ENCODE measurements at places on chromosomes 3 and 15.

DNA sequence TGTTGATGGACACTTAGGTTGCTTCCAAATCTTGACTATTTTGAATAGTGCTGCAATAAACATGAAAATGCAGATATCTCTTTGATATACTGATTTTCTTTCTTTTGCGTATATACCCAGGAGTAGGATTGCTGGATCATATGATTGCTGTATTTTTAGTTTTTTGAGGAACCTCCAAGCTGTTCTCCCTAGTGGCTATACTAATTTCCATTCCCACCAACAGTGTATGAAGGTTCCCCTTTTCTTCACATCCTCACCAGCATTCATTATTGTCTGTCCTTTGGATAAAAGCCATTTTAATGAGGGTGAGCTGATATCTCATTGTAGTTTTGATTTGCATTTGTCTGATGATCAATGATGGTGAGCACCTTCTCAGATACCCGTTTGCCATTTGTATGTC, 12.5 kb downstream of the PATL2 start:
- no peak for DNase-seq

DNA sequence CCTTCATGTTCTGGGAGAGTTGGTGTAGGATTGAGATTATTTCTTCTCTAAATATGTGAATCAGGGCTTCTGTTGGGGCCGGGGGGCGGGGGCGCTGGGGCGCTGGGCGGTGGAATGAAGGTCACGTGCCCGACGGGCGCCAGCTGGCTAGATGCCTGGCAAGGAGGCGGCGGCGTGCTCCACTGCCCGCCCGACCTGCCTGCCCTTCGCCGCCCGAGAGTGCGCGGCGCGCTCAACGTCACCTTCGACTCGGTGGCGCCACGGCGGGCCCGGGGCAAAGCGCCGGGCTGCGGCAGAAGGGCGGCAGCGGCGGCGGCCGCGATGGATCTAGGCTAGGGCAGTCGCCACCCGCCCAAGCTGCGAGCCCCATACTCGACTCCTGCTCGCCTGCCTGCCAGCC, 47.0 kb upstream of the LHFPL4 start:
- no peak for DNase-seq

DNA sequence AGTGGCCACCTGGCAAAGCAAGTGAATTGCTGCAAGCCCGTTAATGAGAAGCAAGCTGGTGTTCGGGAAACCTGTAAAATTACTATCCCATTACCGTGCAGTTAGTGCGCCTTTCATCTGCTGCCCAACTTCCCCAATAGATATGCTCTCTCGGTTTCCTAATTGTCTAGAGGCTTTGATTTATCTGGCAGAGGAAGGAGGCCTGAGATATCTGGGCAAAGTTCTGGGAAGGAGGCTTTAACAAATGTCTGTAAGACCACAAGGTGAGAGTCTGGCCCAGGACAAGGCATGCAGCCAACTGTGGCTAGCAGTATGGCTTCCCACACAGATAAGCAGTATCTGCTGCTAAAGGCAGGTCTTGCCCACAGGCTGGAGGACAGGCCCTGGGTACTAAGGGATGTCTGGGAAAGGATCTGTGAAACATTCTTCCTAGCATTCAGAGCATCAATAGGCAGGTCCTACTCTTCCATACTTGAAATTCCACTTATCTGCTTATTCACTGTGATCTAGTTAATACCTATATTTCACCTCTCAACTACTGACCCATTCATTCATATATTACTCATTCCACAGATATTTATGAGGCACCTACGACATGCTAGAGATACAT, 130.0 kb upstream of the SLC2A2 start:
- DNase-seq = no peak

GRCh38 chr3:74173090-74173489, 441.4 kb downstream of the CNTN3 start:
- DNase-seq = no peak

DNA sequence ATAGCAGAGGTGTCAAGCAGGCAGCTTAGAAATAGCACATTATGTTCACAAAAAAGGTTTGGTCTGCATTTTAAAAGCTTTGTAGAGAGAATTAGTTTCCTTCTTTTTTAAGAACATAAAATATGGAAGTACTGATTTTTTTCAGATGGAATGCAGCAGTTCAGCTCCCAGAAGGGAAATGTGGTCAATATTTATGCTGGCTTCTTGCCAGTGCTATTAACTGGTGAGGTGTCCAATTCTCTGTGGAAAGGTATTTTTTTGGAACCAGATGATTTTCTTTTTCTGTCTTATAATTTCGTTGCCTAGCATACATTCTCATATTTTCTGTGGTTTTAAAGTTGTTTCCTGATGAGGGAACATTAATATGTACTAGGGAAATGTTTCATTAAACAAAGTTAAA, 211.4 kb upstream of the ZNF385D start:
- DNase-seq = no peak

DNA sequence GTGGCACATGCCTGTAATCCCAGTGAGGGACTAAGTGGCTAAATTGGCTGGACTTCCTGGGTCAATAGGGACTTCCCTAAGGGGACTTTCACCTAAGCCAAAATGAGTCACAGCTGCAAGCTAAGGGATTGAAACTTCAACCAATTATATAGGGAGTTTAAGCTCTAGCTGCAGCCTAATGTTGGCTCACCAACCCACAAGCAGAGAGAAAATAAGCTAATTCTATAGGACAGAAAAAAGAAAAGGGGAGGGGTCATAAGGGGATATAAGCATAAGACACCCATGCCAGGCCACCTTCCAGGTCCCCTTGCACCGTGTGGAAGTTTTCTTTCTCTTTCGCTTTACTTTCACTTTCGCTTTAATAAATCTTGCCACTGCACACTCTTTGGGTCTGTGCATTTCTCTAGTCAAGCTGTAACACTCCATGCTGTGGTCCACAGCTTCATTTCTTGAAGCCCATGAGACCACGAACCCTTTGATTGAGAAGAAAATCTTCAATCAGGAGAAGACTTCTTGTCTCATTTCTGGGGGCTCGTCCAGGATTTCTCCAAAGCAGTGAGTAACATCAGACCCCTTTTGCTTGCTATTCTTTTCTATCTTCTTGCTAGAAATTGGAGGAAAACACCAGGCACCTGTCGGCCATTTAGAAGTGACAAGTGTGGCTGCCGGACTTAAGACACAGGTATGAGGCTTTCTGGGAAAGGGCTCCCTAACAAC, 192.3 kb downstream of the IGSF11 start:
- no peak for DNase-seq

DNA sequence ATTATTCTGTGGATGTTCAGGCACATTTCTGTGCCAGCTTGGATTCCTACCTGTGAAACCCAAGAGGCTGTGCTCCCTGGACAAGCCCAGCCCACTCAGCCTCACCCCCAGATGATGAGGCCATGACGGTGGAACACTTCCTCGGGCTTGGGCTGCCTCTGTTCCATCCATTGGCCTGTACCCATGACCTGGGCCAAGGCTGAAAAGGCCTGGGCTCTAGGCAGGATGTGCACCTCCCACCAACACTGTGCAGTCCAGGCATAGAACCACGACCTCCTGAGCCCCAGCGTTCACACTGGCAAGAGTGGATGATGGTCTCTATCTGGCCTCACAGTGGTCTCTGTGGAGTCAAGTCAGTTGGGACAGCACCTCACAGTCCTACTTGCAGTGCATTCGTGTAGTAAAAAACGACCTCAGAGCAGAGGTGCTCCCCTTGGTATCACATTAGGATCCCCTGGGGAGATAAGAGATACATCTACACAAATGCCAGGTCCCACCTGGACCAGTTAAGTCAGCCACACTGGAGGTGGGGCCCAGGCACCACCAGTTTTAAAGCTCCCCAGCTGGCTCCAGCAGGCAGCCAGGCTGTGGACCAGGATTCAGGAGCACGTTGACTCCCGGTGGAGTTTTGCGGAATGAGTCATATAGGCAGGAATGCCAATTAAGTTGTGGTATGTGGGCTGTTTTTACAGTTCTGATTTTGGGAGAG, 39.0 kb upstream of the IGF1R start:
- no peak for DNase-seq

DNA sequence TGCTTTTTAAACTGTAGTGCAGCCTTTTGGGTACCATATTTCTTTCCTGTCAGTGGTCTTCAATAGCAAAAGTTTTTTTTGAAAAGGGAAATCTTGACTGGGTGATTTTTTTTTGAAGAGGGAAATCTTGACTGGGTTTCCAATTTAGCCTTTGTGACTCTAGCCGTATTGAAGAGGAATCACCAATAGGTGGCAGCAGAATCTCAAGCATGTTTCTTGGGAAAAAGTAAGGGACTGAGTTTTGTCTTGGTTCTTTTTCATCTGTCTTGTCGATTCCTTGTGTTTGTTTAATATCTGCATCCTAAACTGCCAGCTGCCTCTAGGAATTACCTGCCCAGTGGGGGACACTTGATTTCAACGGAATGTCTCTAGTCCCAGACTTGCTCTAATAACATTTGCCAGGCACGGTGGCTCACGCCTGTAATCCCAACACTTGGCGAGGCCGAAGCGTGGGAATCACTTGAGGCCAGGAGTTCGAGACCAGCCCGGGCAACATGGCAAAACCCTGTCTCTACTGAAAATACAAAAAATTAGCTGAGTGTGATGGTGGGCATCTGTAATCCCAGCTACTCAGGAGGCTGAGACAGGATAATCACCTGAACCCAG, 89.2 kb downstream of the RBPMS2 start:
- DNase-seq = no peak
